Esophagus squamous epithelium (tissue), 5 donors: ENCODE measurements at places on chromosomes 6 and 20.

GRCh38 chr20:35635652-35636051, 20.0 kb downstream of the SPAG4 start:
- DNase-seq: no peak

- DNase-seq: no peak
These were observed 111.8 kb upstream of the FRMD1 start for GRCh38 chr6:168190646-168191443.

DNA sequence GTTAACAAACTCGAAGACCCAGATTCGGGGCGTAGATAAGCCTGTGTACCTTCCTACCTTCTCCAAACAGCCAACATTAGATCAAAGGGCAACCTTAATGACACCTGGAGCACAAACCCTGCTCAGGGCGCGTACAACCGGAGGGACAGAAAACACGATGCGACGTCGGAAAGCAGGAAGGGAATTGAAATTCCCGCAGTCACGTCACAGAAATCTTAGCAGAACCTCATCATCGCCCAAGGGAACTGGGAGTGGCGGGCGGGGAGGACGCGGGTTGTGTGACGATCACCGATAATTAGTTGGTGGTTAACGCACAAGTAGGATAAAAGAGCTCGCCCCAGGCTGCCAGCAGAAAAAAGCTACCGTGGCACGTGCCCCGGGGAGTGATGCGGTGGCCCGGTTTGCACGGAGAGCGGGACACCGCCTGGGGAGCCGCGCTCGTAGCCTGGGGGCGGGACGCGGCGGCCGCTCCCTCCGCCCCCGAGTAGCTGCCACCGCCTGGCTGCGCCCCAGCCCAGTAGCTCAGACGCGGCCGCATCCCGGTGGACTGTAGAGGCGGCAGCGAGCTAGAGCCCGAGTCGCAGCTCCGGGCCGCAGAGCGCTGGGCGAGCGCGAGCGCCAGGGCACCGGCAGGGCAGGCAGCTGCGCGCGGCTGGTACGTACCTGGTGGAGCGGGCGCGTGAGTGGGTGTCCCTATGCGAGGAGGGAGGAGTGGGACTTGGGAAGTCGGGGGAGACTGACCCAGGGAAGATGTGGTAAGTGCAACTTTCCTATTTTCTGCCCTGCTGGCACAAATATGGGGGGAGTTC, at the start of gene PKIB:
Gene PKIB (plus strand): TSS at position 525 of the 809 bp plus-strand sequence. CDS start 107,390 bp downstream, outside the sequence.
- no peak for DNase-seq

GRCh38 chr6:52554684-52555280, 22.1 kb downstream of the TRAM2 start:
- no peak for DNase-seq

GRCh38 chr6:582370-582769, 74.5 kb downstream of the HUS1B start:
- DNase-seq: no peak

DNA sequence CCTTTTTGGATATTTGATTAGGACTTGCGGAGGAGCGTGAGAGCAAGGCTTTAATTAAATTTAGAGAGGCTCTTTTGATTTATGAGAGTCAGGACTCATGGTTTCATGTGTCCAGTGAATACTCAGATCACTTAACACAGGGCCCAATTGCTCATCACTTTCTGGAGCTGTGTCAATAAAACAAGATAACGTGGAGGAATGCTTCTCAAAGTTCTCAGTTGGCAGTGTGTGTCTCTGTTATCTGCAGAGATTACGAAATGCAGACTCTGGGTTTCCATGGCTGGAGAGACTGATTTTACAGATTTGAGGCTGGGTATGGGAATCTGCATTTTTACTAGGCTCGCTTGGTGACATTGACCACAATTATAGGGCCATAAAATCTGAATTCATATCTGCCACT, 335.8 kb upstream of the FLRT3 start:
- DNase-seq: no peak

DNA sequence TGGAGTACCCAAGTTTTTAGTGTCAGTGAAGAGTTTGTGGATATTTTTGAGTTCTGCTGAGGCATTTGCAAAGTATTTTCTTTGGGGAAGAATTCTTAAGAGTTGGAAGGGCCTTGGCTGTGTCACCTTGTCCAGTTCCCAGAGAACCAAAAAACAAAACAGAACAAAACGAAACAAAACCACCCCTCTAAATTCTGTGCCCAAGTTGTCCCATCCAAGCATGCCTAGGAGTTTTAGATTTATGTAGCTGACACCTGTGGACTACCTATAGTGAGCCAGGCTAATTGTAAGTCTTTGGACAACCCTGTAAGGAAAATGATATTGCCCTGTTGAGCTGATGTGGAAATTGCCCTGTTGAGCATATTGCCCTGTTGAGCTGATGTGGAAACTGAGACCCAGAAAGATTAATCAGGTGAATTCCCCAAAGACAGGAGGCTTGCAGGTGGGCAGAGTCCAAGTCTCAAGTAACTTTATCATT, 1.0 kb upstream of the ECI2 start:
- no peak for DNase-seq

DNA sequence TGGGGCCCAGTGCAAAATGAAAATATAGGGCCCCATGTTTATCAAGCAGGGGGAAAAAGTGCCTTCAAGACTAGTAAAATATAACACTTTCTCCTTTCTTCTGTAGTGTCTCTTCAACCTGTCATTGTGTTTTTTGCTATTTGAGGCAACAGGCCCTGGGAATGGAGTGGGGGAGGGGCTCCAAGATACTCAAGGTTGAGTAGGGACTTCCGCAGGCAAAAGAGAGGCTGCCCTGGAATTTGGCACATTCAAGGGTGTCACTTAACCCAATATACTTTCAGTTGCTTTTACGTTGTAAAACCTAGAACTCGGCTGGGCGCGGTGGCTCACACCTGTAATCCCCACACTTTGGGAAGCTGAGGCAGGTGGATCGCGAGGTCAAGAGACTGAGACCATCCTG, 154.9 kb downstream of the ALDH8A1 start:
- no peak for DNase-seq

DNA sequence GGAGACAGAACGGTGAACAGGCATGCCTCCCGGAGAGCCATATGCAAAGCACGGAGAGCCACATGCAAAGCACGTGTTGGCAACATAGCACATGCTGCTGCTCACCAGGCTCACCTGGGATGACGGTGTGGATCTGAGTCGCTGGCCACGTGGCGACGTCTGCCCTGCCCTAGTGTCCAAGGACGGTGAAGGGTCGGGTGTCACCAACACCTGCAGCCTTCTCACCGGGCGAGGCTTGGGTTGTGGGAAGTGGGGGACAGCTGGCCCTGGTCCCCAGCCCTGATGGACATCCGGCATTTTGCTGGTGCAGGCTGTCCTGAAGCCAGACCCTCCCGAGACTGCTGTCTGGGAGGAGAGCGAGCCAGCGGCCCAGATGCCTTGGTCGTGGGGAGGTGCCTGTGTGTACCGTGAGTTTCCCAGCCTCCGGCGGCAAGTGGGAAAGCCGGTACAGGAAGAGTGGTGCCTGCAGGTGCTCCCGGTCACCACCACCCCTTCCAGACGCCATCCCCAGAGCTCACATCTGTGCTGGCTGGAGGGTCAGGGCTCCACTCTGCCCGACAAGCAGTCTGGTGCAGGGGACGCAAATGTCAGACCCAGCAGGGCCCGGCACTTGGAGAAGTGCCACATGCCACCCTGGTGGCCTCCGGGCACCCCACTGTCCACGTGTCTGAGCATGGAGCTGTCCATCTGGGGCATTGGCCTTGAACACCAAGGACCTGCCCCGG, 5.9 kb upstream of the ADRM1 start:
- no peak for DNase-seq

DNA sequence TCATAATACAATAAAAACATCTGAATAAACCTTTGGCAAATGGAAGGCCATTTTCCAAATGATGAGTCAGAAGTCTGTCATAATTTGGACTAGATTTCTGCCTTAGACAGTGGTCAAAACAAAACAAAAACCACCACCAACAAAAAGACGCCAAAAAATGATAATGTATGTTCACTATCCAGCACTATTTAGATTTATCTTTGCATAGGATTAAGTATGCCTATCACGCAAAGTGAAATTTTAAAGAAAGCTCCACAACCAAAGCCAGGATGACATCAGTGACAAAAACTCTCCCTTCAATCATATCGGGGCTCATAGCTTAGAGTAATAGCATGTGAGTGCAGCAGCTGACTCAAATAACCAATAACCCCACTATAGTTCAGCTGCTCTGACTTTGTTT, 201.9 kb downstream of the MOXD1 start:
- no peak for DNase-seq

- no peak for DNase-seq
These were observed 164.1 kb upstream of the JAG1 start for GRCh38 chr20:10837901-10838300.

GRCh38 chr6:13418844-13419243, 68.6 kb downstream of the GFOD1 start:
- no peak for DNase-seq

- DNase-seq: no peak
These were observed 32.9 kb upstream of the TENT5A start for GRCh38 chr6:81785377-81785776.

GRCh38 chr6:10405513-10405900, 9.4 kb downstream of the TFAP2A start:
- DNase-seq: no peak

GRCh38 chr6:127290391-127291265, 24.0 kb downstream of the RNF146 start:
- DNase-seq: no peak

GRCh38 chr6:64233746-64234145, 598.1 kb downstream of the PHF3 start:
- DNase-seq: no peak

DNA sequence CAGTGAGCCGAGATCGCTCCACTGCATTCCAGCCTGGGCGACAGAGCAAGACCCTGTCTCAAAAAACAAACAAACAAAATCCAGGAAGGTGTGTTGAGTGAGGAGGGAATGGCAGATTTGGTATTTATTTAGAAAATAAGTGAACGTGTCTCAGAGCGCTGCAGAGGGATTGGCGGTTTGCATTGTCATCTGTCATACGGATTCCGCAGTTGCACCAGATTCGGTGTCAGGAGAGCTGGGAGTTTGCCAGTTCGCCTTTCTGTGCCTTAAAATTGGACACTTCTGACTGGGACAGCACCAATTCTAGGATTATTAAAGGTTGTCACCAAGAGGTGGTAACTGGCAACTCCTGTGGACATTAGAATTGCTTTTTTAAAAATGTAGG, 912 bp downstream of the SNRNP48 start:
- DNase-seq: no peak

DNA sequence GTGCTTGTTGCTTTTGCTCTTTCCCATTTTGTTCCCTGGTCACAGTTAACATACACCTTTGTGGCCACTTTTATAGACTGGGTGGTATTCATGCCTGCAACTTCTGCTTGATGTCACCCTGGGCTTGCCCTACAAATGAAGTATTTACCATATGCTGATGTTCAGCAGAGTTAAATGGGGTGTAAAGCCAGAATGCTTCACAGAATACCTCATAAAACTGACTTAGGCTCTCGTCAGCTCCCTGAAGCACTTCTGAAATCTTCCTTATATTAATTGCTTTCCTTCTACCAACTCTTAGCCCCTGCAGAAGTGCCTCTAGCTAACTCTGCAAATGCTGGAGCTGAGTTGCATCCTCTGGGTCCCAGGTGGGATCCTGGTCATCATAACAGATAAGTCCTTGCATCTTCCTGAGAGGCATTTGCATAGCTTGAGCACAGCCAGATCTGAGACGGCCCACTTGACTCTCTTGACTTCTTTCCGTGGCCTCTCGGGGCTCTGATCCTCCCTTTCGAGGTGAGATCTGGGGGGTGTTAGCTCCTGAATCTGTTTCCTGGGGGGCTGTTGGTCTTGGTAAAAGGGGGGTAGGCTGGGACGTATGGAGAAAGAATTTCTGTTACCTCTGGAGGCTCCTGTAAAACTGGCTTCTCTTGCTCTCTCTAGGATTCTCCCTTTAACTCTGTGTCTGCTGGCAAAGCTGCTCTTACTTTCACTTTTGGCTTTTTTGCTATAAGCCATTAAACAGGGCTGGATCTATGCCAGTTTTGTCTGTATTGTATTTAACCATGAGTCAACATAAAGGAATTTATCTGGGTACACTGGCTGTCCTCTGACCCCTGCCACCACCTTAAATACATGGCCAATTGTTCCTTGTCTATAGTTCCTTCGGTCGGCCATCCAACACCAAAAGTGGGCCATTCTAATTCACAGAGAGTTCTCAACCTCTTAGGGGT, 223.0 kb upstream of the SYNCRIP start:
- no peak for DNase-seq

DNA sequence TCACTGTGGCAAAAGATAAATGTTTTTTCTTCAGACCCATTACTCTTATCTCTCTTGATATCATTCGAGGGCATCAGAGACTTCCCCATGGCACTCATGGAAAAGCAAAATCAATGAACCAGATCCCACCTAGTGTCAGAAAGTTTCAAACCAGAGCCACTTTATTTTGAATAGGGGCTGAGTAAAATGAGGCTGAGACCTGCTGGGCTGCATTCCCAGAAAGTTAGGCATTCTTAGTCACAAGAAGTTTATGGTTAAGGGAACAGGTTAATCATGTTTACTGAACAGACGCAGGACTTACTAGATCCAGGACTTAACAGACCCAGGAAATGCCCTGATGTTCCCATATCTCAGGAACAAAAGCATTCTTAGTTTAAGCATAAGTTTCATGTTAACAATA, 369.9 kb downstream of the BTBD3 start:
- DNase-seq: no peak

GRCh38 chr6:39093149-39093708, 21.8 kb downstream of the SAYSD1 start:
- no peak for DNase-seq

DNA sequence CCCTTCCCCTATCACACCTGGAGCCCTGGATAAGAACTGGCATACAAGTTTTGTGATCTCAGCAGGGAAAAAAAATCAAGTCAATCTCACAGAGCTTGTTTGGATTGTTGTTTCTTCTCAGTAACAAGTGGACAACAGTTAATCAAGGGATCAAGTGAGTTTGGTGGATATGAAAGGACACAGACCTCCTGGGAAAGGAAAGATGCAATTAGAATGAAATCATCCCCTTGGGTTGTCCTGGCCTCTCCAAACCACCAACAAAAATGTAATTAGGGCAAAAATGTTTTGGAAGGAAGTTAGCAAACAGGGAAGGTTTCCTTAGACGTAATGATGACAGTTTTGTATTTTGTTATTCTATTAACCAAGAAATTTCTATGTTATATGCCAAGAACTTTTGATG, 99.1 kb upstream of the PRDM1 start:
- no peak for DNase-seq

GRCh38 chr6:107731422-107732319, 92.4 kb downstream of the SCML4 start:
- no peak for DNase-seq

- DNase-seq: no peak
These were observed 17.3 kb downstream of the GGTLC1 start for GRCh38 chr20:23971310-23971709.

DNA sequence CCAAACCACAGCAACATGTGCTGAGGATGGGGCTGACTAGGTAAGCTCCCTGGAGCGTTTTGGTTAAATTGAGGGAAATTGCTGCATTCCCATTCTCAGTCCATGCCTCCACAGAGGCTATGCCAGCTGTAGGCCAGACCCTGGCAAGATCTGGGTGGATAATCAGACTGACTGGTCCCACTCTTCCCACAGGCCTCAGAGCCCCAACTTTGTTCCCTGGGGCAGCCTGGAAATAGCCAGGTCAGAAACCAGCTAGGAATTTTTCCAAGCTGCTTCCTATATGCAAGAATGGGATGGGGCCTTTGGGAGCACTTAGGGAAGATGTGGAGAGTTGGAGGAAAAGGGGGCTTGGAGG, 1.5 kb upstream of the VEGFA start:
- DNase-seq: no peak
